ENCODE measurements at places on chromosomes 12 and 14.

DNA sequence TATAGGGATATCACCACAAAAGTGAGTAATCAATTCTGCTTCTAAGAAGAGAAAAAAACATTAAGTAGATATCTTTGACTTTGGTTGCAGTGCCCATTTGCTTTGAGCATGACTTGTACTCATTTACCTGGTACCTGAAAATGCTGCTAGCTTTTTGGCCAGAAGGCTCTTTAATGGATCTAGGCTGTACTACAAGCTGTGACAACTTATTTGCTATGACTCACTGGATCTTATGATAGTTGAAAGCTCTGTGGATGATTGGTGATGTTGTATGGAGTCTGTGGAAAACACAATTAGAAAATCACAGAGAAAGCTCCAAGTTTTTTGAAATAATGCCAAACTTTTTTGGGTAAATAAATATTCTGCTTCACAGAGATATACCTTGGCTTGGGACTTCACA, 960.9 kb upstream of the FBXO33 start:
- DNase-seq: no peak

GRCh38 chr12:25887367-25887766, 71.1 kb upstream of the RASSF8 start:
- no peak for DNase-seq

GRCh38 chr12:87511371-87511770, 517.8 kb downstream of the C12orf50 start:
- DNase-seq: no peak

- no peak for DNase-seq
These were observed 506.4 kb downstream of the MED13L start for GRCh38 chr12:115771065-115771464.

- no peak for DNase-seq
These were observed 16.5 kb downstream of the SPTLC2 start for GRCh38 chr14:77599889-77600288.

GRCh38 chr14:105880616-105881015, 354.2 kb downstream of the TMEM121 start:
- peak; percentile 8 for DNase-seq

DNA sequence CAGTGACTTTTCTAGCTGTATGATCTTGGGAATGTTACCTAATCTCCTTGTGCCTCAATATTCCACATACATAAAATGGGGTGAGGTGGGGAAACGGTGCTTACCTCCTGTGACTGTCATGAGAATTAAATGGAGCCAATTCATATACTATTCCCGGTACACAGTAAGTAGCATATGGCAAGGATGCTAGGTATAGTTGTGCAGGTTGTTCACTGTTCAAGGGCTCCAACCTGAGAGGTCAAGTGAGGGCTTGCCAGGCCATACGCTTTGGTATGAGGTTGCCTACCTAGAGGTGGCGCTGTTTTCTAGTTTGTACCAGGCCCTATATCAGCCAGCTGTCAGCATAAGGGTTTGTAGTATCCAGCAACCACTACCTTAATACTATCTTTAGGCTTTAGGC, 3.6 kb upstream of the BATF start:
- DNase-seq: no peak

GRCh38 chr14:101250948-101251811, 310.1 kb upstream of the DIO3 start:
- DNase-seq: no peak

GRCh38 chr12:14260011-14260993, 105.2 kb upstream of the ATF7IP start:
- DNase-seq: peak; percentile 96

DNA sequence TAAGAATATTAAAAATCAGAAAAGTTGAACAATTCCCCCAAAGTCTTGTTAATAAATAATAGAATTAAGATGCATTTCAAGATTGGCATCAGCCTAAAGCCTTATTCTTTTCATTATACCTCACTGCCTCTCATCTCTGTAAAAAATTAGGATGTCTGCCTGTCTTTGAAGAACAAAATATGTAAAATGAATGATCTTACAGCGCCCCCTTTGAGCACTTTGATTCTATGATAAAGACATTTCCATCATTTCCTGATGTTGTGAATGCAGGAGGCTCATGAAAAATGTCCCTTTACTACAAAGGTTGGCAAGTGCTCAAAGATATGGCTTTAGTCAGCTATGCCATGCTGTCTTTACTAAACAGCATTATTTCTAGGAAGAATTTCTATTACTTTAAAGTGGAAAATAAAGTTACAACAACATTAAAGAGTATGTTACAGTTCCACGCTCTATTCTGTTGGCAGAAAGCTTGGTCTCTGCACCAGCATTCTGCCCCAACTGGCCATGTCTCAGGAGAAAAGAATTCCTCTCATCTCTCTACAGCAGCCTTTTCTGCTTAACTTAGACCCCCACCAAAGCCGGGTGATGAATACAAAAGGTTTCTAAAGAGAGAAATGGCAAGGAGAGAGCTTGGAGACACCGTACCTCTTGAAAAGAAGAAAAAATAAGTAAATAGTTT, 95.1 kb downstream of the LLPH start:
- no peak for DNase-seq

- no peak for DNase-seq
These were observed 30.4 kb downstream of the PPHLN1 start for GRCh38 chr12:42356344-42356743.

GRCh38 chr14:87397499-87397898, 595.5 kb downstream of the GALC start:
- DNase-seq: no peak

GRCh38 chr14:66651536-66652220, 143.7 kb downstream of the GPHN start:
- no peak for DNase-seq

DNA sequence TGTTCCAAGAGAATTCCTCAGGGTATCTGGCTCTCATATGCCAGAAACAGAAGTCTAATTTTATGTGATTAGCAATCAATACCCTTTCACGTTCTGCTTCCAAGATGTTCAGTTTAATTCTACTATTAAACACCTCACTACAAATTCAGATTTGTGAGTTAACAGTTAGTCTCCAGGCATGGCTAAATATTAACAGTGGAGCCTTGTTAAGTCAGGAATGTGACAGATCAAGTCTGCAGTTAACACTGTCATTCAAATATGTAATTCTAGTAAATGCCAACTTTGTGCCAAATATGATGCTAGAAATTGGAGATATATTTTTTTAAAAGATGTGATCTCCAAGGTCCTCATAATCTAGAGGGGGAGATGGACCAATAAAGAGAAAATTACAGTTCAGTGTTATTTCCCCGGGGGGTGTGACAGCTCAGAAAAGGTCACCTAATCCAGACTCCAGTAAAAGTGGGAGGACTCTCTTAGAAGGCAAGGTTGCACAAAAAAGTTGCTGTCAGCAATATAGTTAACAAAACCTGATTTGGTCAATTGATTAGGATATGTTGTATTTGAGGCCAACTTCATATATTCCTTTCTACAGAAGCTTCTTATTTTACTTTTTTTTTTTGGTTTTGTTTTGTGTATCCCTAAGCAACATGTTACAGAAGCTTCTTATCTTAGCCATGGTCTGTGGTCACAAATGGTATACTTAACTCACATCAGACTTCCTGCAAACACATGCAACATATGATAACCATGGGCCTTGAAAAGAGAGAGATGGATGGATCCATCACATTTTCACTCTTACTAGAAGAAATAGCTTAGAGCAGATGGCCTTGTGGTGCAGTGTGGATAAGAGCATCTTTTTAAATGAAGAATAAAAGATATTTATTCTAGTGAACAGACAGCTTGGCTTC, 18.4 kb upstream of the RNU6-7 start:
- no peak for DNase-seq

GRCh38 chr12:97335115-97335514, 127.5 kb upstream of the RMST start:
- no peak for DNase-seq

DNA sequence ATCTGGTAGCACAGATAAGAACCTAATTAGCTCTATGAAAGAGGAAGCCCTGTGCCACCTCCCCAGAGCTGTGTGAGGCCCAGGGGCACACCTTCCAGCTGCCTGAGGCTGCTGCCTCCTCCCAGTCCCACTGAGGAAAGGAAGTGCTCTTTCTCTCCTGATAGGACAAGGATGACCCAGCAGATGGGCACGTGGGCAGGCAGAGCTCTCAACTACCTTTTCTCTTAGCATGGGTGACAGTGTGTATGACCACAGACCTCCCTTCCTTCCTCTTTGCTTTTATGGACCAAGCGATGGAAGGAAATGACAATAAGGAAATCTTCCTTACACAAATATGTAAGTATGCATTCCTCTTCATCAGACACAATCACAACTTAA, 127.6 kb upstream of the AMIGO2 start:
- no peak for DNase-seq

DNA sequence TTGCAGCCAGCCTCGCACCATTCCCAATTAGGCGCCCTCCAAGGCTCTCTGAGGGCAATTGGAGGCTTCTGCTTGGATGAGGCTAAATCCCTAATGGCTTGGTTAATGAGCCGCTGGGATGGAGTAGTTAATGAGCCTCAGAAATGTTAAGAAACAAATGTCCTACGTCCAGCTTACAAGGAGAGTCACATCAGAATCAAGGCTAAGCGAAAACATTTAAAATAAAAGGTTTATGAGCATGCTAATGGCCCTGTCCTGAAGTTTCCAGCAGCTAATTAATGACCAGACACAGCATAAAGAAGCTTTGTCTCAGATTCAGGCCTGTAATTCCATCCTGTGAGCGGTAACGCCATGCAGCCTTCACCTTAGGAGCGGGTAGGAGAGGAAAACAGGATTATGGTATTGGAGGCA, 200.7 kb upstream of the BCL2L14 start:
- DNase-seq: no peak

GRCh38 chr14:54568821-54569595, 2.1 kb downstream of the SAMD4A start:
- DNase-seq: peak; percentile 40

GRCh38 chr12:5437182-5437583, 5.3 kb downstream of the NTF3 start:
- DNase-seq: no peak

DNA sequence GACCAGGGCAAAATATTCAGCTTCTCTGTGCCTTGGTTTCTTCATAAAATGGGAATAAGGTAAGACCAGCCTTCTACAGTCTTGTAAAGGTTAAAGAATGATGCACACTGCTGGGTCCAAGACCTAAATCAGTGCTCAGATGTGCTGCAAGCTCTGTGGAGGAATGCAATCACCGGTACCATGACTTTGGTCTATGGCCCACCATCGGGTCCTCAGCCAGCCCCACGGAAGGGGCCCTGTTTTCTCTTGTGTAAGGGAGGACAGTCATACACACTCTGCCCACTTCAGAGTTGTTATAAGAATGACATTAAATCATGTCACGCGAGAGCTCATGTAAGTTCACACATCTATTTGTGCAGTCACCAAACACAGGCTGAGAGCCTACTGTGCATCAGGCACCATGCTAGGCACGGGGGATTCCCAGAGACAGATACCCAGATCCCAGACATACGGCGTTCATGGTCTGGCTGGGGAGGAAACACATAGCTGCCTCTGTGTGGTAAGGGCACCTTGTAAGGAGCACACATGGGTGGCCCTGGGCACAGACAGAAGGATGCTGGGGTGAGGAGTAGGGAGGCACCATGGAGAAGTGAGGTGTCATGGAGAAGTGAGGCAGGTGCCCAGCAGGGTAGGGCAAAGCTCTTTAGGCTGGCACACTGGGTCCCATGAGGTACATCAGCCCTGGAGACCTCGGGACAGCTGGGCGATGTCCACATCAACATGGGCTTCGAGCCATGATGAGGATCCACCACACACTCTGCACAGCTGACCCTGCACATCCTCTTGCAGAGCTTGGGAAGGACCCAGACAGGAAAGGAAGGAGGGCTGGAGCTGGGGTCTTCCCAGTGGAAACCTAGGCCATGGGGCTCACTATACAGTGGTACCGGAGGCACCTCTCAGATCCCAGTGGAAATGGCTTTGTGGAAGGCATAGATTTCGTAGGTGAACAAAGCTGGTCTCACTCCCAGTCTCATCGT, 190.4 kb upstream of the DIO3 start:
- no peak for DNase-seq

DNA sequence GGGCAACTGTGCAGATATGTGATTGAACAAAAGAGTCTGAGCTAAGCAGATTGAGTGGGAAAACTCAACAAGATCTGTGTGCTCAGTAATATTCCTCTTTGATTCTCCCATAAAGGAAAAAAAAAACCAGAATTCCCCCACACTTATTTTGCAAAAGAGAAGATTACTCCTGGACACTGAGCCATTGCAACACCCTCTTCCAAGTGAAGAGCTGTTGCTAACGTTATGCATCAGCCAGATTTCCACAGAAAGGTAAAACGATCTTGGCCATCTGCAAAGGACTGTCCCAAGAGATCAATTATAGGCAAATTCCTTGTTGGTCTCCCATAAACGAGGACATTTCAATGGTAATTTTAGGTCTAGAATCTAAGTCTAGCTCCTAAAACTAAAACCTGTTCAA, 587.7 kb downstream of the C12orf50 start:
- DNase-seq: no peak

GRCh38 chr14:99431986-99432385, 48.7 kb downstream of the SETD3 start:
- DNase-seq: no peak

- DNase-seq: no peak
These were observed 34.5 kb upstream of the LGALS3 start for GRCh38 chr14:55094292-55095157.

GRCh38 chr12:63949902-63950301, 105.4 kb downstream of the SRGAP1 start:
- DNase-seq: no peak

- no peak for DNase-seq
These were observed 1036.1 kb downstream of the TMEM121 start for GRCh38 chr14:106562451-106562850.

- DNase-seq: no peak
These were observed 265.5 kb upstream of the GRIP1 start for GRCh38 chr12:66944365-66944764.

DNA sequence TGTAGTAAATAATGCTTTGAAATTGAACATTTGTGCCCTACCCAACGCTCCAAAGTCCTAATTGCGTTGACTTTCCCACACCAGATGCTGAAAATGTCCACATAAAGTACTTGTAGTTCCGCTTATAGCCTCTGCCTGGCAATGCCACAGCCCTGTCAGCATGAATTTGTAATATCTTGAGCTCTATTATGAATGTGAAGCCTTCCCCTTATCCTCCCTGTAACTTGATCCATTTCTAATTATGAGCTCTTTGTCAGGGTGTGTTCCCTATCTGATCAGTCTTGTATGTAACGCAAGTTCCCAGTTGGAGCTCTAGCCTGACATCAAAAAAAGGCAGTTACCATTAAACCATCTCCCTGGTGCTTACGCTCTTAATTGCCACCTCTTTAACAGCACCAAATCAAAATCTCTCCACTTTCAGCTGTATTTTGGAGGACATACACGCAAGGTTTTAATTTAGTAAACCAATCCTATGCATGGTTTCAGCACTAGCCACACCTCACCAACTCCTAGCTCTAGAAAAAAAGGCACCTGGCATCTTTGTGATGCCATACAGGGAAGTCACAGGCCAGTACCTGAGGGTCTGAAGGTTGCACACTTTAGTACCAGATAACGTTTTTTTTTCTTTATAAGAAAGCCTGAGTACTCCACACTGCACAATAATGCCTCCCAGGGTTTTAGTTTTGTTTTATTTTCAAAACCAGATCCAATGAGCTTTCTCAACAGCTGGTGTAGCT, 69.3 kb downstream of the EEA1 start:
- no peak for DNase-seq

- DNase-seq: no peak
These were observed 123.4 kb downstream of the TGFB3 start for GRCh38 chr14:75858362-75858761.

All from left cardiac atrium (tissue), 4 donors.